Activated naive CD8-positive, alpha-beta T cell treated with anti-CD3 and anti-CD28 coated beads, Interleukin-2, amount 50 U/mL, for 24 hours (primary cell): ENCODE measurements at places on chromosomes 6 and 20.

- H3K36me3 ChIP-seq: peaks cover 3% of the 10 kb centered on the region
- H3K27ac ChIP-seq: peak overlapping the region; percentile 50
- no peaks in the 10 kb centered on the region for H3K27me3 ChIP-seq
- peaks cover 28% of the 10 kb centered on the region for H3K4me1 ChIP-seq
Observed at GRCh38 chr20:50799176-50799889, 4.5 kb downstream of the BCAS4 start.

DNA sequence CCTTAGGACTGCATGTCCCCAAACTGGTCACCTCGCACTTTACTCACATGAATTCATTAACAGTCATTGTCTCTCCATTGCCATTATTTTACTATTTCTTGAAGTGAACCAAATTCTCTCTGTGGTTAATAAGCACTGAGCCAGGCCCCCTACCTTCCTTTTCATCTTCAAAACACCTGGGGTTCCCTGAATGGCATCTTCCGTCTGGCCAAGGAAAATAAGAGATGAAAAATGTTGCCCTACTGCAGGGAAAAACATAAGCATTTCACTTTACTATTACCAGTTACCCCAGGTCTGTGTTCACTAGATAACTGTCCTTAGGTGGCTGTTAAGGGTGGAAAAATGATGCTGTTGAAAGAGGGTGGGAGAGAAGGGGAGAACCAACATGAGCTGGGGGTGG lies 10.0 kb upstream of the NKX2-2 start:
- no peak overlapping the region for H3K27ac ChIP-seq
- H3K36me3 ChIP-seq: no peaks in the 10 kb centered on the region
- H3K4me1 ChIP-seq: peaks cover 17% of the 10 kb centered on the region
- peaks cover 72% of the 10 kb centered on the region for H3K27me3 ChIP-seq
- DNase-seq: no peak

GRCh38 chr6:138382498-138383265 lies 5.0 kb downstream of the SMIM28 start:
- no peak overlapping the region for H3K4me3 ChIP-seq
- H3K4me1 ChIP-seq: no peaks in the 10 kb centered on the region
- H3K27me3 ChIP-seq: peaks cover 2% of the 10 kb centered on the region
- no peak overlapping the region for H3K27ac ChIP-seq

GRCh38 chr6:83815631-83816272 lies 37.4 kb upstream of the RIPPLY2 start:
- H3K36me3 ChIP-seq: no peaks in the 10 kb centered on the region
- peaks cover 2% of the 10 kb centered on the region for H3K27me3 ChIP-seq
- no peaks in the 10 kb centered on the region for H3K4me1 ChIP-seq
- no peak for DNase-seq
- H3K4me3 ChIP-seq: no peak overlapping the region
- H3K27ac ChIP-seq: no peak overlapping the region

DNA sequence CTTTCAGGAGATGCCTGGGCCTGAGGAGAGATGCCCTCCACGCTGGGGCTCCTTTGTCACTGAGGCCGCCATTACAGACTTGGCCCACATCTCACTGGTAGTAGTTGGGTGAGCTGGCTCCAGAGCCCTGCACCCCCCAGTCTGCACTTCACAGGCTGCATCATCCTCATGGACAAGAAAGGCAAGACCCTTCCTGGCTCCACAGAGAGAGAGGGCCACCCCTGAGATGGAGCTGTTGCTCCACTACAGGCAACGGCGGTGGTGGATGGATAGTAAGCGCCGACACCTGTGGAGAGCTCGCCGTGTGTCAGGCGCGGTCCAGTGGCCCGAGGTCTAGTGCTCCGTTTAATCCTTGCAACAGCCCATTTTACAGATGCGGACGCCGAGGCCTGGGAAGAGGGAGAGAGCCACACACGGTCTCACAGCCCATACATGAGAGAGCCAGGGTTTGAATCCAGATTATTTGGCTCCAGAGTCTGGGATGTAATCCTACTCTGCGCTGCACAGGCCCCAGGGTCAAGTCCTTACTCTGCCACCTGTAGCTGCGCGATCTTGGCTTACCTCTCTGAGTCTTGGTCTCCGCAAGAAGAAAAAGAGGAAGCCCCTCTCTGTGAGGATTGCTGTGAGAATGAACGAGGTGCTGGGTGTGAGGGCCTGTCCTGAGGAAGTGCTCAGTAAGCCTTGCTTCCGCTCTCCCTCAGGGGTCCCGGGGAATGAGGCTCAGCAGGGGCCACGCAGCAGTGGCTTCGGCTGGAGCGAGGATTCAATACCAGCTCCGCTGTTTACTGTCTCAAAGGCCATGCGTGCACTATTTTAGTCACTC lies 34.5 kb downstream of the SPDEF start:
- no peaks in the 10 kb centered on the region for H3K36me3 ChIP-seq
- H3K27me3 ChIP-seq: peaks cover 4% of the 10 kb centered on the region
- H3K4me3 ChIP-seq: no peak overlapping the region
- no peak overlapping the region for H3K27ac ChIP-seq
- DNase-seq: no peak
- no peaks in the 10 kb centered on the region for H3K4me1 ChIP-seq

DNA sequence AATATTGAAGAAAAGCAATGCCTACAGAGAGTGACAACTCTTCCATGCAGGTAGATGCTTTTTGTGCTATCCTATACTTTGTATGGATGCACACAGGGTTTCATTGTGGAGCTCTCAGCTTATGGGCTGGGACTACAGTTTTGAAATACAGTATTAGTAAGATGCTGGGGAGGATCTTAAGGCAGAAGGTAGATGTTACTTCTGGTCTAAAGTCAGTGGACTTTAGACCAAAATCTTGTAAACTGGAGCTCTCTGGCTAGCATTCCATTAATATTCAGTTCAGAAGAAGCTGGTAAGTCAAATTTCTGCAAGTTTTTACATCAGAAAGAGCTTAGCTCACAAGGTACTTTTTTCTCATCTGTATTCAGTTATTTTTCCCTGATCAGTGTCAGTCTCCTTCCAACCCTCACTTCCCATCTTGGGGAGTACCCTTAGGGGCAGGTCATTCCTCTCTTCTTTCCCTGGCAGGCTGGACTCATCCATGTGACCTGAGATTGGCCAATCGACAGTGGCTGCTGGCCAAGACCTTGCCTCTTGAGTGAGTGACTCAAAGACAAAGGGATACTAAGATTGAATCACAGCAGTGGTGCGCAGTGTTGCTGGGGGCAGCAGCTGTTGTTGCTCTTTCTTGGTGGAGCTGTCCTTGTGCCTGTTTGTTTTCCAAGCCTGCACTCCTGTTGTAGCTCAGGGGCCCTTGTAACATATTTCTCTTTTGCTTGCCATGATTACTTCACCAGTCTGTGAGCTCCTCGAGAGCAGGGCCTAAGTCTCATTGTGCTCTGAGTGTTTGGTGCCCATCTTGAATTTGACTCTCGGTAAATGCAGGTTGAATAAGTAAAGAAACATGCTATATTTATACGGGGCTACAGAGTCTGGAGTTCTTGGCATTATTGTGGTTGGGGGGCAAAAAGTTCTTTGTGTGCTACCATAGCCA lies 2.8 kb upstream of the PHF20 start:
- peak overlapping the region; percentile 98 for H3K27ac ChIP-seq
- peak; percentile 56 for DNase-seq
- peaks cover 59% of the 10 kb centered on the region for H3K4me1 ChIP-seq
- peaks cover 12% of the 10 kb centered on the region for H3K36me3 ChIP-seq

- no peaks in the 10 kb centered on the region for H3K27me3 ChIP-seq
- DNase-seq: no peak
Observed at GRCh38 chr6:119312441-119312840, 37.1 kb downstream of the MAN1A1 start.

DNA sequence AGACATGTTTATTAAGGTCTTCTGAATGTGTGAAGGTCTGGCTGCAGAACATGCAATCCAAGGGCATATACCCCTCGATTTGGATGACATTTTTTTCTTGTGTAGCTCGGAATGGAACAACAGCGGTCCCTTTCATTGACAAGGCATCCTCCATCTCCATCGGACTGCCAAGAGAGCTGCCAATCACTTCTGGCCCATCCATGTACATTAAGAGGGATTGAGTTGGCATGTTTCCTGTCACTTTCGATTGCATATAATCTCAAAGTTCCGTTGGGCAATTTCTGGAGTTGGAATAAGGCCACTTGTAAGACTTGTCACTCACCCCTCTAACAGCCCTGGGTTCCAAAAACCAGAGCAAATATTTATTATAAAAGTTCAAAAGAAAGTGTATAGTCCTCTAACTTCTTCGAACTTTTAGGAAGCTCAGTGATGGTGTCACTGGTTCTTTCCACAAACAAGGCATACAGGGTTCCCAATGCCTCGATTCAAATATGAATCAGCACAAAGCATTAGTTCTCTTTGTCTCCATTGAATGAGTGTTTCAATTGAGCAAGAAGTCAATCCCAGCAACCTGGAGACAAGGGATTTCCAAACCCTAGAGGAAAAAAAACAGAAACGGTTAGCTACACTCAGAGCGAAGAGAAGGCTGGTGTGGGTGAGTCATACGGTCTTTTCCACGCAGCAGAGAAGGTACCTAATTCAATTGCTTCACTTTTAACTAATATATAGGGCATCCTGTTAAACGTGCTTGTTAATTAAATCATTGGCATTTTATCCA lies 10.9 kb downstream of the ZNF217 start:
- peak overlapping the region; percentile 95 for H3K27ac ChIP-seq
- H3K36me3 ChIP-seq: peaks cover 32% of the 10 kb centered on the region
- H3K4me3 ChIP-seq: peak overlapping the region; percentile 85
- peaks cover 94% of the 10 kb centered on the region for H3K4me1 ChIP-seq

DNA sequence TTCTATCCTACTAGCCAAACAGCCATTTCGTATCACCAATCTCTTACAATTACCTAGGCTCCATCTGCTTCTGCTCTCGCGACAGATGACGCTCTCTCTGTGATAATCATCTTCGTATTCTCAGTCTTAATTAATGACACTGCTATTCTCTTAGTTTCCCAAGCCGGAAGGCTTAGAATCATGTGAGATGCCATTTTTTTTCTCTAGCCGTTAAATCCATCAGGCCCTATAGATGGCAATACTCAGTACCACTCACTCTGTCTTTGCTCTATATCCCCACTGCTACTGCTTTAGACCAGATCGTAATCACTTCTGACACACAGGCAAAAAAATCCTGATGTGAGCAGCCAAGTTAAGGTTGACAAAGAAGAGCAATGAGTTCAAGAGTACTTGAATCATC lies 2.1 kb upstream of the THEMIS start:
- H3K36me3 ChIP-seq: peaks cover 4% of the 10 kb centered on the region
- DNase-seq: no peak
- peak overlapping the region; percentile 85 for H3K27ac ChIP-seq
